Activated CD4-positive, CD25-positive, alpha-beta regulatory T cell treated with anti-CD3 and anti-CD28 coated beads, Interleukin-2, amount 50 U/mL, for 16 hours (primary cell): ENCODE measurements at places on chromosomes 13 and 19.

DNA sequence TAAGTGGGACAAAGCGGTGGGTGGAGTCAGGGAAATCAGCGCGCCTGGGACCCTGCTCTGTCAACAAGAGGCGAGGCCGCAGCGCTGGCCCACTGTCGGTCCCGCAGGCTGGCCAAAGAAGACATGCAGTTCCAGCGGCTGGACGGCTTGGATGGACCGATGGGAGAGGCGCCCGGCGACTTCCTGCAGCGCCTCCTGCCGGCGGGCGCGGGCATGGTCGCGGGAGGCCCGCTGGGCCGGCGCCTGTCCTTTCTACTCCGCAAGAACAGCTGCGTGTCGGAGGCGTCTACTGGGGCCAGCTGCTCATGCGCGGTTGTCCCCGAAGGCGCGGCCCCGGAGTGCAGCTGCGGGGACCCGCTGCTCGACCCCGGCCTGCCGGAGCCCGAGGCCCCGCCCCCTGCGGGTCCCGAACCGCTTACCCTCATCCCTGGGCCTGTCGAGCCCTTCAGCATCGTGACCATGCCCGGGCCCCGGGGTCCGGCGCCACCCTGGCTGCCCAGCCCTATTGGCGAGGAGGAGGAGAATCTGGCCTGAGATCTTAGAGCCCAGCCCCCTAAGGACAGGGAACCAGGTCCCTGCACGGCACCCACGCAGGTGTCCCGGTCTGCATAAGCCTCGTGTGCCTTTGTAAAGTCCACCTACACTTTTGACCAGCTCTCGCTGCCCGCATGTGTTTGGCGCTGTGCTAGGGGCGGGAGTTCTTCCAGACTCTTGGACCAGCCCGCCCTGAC, 6.1 kb downstream of the BEST2 start:
- DNase-seq: no peak

- DNase-seq: no peak
These were observed 33.1 kb upstream of the C1QTNF9 start for GRCh38 chr13:24276306-24276705.

- peak; percentile 19 for DNase-seq
These were observed 19.7 kb upstream of the EDDM13 start for GRCh38 chr19:56252699-56253422.

- DNase-seq: no peak
These were observed 4.9 kb upstream of the C2CD4C start for GRCh38 chr19:413756-414420.

GRCh38 chr19:29505097-29505824, 20.5 kb upstream of the VSTM2B start:
- no peak for DNase-seq

GRCh38 chr13:113848020-113848419, 15.9 kb downstream of the GAS6 start:
- no peak for DNase-seq

DNA sequence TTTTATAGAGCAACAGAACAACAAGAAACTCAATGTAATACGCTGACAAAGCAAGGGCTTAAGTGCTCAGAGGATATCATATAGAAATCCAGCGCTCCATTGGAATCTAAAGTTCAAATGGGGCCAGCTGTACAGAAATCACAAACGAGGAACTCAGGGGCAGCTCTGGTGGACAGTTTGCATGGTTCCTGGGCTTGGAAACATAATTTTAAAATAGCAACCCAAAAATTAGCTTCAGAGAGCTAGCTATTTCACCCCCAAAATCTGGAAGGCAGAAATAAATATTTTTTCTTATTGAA, 19.2 kb upstream of the LATS2 start:
- DNase-seq: no peak

DNA sequence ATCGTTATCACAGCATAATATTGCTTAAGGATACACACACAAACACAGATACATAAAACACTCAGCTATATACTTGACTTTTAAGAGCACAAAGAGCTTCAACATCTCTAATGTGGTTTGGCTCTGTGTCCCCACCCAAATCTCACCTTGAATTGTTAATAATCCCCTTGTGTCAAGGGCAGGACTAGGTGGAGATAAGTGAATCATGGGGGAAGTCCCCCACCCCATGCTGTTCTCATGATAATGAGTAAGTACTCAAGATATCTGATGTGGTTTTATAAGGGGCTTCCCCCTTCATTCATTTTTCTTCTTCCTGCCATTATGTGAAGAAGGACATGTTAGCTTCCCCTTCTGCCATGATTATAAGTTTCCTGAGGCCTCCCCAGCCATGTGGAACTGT, 481.4 kb downstream of the PCDH9 start:
- DNase-seq: no peak

DNA sequence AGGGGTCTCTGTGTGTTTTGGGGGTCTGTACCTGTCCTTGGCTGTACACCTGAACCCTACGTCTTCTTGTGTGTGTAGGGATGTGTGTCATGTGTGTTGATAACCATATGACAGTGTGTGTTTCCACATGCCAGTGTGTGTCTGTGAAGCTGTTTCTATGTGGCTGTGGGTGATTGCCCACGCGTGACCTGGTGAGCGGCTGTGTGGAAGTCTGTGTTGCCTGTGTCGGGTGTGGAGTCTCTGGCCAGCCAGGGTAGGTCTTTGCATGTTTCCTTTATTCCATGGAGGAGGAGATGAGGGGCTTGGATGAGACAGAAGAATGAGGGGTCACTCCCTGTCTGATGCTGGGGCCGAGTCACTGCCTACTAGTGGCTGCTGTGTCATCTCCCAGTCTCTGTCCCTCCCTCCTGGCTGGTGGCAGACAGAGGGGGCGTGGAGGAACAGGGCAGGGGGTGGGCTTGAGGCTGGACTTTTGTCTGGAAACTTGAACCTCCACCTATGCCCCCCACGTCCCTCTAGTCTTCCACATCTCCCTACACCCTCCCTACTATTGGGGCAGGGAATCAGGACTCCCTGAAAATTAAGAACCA, 2.8 kb upstream of the FOSB start:
- no peak for DNase-seq

- no peak for DNase-seq
These were observed 84.5 kb downstream of the MBNL2 start for GRCh38 chr13:97306645-97307044.

GRCh38 chr19:45768655-45768983, 433 bp downstream of the SIX5 start:
- DNase-seq: no peak

DNA sequence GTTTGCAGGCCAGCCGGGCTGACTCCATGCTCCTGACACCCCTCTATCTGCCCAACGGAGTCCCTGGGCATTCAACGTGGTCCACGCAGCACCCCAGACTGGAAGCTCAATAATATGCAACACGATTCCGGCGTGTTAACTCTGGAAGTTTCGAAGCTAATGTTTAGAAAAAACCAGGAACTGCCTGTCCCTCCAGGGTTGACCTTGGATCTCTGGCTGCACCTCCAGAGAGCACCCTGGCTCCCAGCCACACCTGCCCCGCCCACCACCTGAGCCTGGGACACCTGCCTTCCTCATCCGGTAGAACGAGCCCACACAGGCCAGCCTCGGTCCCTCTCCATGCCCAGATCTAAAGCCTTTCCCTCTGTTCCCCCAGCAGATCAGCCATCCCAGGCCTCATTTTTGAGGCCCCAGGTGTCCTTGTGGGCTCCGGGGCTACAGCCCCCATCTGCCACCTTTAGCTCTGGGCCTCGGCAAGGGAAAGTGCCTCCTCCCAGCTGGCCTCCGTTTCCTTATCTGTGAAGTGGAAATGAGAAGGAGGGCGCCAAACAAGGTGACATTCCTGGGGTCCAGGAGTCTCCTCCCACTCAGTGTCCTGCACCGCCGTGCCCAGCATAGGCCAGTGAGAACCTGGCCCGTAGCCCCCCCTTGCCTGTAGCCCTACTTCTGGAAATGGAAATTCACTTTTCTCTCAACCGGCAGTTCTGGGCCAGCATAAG, 38.7 kb downstream of the KLF2 start:
- DNase-seq: no peak

DNA sequence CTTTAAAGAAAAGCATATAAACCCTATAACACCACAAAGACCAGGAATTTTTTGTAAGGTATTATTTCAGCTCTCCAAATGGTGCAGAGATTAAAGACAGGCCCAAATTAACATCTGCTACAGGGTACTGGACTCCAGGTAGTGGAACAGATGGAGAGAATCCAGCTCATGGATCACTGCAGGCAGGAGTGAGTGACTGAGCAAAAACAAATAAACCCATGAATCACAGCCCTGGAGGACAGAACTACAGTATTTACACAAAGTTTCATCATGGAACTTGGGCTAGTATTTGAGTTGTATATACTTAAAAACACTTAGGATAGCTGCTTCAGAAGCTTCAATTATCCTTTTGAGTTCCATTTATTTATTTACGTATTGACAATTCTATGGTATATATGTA, 132.8 kb upstream of the SPRY2 start:
- DNase-seq: no peak

- no peak for DNase-seq
These were observed 293.6 kb downstream of the DNAJC15 start for GRCh38 chr13:43316946-43317353.

- DNase-seq: no peak
These were observed 211.6 kb downstream of the SHISA2 start for GRCh38 chr13:25840261-25840660.

- no peak for DNase-seq
These were observed 223.8 kb downstream of the MAB21L1 start for GRCh38 chr13:35252536-35253205.

DNA sequence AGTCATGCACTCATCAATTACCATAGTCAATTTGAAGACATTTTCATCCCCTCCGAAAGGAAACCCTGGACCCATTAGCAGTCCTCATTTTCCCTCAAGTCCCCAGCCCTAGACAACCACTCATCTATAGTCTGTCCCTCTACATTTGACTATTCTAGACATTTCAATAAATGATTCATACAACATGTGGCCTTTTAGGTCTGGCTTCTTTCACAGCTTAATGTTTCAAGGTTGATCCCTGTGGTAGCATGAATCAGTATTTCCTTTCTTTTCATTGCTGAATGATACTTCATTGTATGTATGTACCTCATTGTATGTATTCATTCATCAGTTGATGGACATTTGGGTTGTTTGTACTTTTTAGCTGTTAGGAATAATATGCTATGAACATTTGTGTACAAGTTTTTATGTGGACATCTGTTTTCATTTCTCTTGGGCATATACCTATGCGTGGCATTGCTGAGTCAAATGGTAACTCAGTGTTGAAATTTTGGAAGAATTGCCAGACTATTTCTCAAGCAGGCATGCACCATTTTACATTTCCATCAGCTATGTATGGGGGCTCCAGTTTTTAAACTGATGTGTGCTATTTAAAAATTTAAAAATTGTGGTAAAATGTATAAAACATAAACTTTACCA, 18.4 kb downstream of the SPATA13 start:
- no peak for DNase-seq

- DNase-seq: no peak
These were observed 15.7 kb downstream of the FEM1A start for GRCh38 chr19:4807188-4807587.

DNA sequence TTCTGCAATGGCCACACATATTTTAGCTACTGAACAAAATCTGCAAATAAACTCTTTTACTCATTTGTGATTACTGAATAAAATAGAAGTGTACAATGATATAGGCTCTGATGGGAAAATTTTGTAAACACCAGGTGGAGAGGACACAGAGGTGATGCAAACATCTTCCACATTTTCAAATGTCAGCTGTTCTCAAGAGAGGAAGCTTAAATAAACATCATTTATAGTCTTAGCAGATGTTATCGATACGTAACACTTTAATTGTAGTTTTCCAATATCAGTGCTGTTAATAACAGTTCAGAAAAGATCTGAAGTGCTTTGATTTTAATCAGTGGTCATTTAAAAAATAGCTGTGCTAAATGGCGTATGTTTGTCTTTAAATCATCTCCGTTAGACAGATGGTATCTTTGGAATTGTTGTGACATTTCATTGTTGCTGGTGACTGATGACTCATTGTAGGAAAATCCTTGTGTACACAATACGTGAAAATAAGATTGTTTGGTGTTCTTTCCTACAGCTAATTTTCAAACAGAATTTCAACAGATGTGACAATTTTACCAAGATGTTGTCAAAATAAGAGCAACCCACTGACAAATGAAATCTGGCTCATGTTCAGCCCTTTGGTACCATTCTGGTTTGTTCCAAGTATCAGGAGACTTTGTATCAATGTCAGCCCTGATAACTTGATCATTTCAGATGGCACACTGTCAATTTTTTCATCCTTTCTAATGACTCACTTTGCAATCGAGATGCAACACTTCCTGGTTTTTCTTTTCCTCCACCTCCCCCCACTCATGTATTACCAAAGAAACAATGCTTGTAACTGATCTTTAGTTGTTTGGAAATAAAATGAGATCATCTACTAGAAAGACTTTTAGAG, 516.0 kb downstream of the DCT start:
- DNase-seq: no peak

DNA sequence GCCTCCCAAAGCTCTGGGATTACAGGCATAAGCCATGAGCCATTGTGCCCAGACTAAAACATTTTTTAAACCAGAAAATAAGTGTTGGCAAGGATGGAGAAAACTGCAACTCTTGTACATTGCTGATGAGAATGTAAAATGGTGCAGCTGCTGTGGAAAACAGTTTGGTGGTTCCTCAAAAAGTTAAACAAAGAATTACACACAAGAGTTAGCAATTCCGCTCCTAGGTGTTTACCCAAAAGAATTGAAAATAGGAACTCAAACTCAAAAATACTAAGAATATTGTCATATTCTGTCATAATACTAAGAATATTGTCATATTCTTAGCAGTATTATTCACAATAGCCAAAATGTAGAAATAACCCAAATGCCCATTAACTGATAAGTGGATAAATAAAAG, 39.7 kb upstream of the USP12 start:
- DNase-seq: no peak

DNA sequence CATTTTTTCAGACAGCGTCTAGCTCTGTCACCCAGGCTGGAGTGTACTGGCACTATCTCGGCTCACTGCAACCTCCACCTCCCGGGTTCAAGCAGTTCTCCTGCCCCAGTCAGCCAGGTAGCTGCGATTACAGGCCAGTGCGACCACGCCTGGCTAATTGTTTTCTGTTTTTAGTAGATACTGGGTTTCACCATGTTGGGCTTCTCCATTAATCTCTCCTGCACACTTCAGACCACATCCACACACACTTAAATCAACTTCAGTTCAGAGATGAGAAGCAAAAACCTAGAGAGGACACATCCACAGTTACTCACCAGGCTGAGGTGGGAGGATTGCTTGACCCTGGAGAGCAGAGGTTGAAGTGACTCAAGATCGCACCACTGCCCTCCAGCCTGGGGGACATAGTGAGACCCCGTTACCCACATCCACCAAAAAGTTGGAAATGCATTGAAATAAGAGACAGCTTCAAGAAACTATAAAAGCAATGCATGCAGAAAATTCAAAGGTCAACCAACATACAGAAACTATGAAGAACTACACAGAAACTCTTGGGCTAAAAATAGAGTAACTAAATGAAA, 42.3 kb downstream of the ZNF611 start:
- DNase-seq: no peak

DNA sequence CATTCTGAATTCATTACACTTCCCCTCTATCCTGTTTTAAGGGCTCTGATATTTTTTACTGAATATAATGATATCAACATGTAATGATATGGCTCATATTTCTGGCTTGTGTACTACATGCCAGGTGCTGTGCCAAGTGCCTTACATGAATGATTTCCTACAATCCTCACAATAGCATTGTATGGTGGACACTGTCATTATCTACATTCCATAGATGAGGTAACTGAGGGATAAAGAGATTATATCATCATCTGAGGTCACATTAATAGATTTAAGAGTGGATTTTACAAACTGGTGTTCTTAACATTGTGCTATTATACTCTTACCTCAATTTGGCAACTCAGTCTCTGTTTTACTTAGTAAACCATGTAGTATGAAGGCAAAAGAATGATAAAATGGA, 502.0 kb downstream of the LIG4 start:
- DNase-seq: no peak
